Left ventricle myocardium superior (tissue), 1 donor: ENCODE measurements at places on chromosomes 2 and 18.

DNA sequence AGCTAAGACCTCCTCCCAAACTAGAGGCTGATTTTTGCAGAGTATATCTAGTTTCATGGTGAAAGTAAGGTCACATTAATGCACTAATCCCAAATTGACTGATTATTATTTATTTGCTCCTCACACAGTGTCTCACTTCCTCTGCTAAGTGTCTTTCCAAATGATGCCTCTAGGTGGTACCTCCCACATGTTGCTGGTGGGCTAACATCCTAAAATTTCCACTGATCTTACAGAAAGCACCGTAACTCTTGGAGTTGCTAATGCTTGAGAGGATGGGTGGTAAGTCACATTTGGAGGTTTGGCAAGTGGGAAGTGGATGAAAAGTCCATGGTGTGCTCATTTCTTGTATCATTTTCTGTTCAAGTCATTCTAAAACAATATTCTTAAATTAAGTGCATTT, 428.7 kb upstream of the GYPC start:
- DNase-seq: no peak

DNA sequence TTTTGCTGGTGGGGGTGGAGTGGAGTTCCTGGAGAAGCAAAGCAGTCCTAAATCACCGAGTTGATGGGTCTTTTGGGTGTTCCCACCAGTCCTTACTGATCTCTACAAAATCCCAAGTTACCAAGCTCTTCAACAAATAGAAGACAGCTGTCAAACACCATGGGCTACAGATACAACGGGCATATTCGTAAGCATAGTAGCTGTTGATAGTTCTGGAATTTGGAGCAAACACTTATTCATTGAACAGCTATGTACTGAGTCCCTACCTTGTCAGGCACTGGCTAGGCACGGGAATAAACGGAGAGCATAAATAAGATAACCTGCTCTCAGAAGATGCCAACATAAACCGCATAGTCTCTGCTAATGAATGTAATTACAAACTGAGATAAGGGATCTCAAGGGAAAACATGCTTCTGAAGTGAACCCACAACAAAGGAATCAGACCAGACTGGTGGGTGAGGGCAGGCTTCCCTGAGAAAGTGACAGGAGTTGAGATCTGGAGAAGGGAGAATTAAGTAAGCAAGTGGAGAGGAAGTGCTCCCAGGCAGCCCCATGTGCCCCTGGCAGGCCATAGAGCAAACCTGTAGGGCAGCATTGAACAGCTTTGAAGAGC, 947 bp upstream of the ANKRD44 start:
- no peak for DNase-seq

- no peak for DNase-seq
These were observed 26.2 kb downstream of the MGAT4A start for GRCh38 chr2:98704499-98705332.

DNA sequence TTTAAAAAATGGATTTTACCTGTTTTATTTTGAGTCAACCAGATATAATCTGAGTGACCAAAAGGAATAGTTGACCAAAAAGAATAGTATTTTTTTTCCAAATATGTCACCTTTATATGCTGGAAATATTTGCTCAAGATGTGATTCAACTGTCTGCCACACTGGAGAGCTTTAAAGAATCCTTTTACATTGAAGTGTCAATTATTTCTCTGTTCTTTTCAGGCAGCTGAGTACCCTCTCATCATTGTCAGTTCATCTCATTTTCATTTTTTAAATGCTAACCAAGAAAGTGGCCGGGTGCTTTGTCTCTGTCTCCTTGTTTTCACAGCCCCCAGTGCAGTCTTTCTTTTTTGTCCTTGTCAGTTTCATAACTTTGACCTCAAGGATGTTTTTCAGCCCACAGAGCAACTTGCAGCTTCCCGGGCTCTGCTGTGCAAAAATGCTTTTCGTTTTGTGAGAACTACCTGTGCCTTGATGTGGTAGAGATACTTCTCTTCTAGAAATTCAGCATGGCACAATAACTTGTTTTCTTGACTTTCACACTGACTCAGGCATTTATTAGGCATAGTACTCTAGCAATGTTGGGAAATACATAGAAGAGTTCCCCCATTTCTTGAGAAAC, 23.4 kb upstream of the CERS6 start:
- DNase-seq: no peak

DNA sequence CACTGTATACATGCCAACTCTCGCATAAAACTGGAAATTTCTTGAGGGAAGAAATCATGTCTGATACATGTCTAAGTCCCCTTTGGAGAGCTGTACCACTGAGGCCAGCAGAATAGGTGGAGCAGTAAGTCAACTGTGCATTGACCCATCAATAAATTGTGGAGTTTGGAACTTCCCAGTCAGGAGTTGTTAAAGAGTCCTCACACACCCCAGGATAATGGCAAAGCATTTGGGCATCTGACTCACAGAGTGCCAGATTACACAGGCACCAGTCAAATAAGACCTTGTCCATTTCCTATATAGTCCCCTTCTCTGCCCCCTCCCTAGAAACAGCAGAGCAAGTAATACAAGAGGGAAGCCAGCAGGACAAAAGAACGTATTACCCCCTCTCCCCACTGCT, 10.4 kb downstream of the VSNL1 start:
- DNase-seq: no peak

- DNase-seq: no peak
These were observed 48.9 kb downstream of the FSIP2 start for GRCh38 chr2:185787227-185788145.

GRCh38 chr2:232767866-232768265, 8.5 kb downstream of the KCNJ13 start:
- DNase-seq: no peak

GRCh38 chr2:35114765-35115164, 1240.8 kb upstream of the CRIM1 start:
- no peak for DNase-seq

DNA sequence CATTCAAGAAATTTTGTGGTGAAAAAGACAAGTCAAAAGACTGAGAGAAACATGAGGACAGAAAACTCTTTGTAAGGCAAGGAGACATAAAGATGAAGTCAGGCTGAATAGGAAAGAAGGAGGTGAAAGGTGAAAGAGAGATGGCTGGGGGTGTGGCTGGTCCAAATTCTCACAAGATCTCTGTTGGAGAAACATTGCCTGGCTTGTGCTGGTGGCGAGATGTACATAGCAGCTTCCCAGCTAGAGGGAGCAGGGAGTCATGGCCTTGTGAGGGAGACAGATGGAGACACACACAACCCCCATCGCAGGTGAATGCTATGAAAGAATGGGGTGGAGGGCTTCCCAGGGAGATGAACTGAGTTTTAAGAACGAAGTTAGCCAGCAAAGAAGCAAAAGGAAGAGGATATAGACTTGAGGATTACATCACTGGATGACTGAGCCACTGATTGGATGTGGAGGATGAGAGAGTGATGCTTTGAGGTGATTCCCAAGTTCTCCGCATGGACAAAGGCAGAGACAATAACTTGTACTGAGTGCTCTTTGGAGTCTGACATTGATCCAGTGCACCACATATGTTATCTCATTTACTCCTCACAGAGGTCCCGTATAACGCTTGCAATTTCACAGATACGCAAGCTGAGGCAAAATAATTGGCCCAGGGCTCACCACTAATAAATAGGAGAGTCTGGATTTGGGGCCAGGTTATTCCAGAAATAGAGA, 3.7 kb upstream of the EMX1 start:
- DNase-seq: no peak

- DNase-seq: no peak
These were observed 28.7 kb downstream of the MTERF4 start for GRCh38 chr2:241073166-241074064.

DNA sequence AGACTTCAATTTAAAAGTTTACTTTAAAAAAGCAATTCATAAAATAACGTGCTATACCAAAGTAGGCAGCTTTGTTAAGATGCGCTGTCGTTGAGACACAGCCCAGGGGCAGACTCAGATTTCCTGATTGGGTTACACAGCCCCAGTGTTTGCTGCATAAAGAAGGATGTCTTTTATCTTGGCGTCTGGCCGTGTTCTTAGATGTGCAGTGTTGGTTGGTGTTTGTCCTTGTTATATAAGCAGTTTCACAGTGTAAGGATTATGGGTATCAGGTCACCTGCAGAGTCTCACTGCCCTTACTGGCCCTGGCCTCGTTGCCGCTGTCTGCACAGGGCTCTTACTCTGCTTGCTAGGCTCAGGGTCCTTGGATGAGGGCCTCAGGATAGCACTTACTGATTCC, 108.5 kb downstream of the WDSUB1 start:
- no peak for DNase-seq

GRCh38 chr2:38073211-38074057, 2.5 kb downstream of the CYP1B1 start:
- DNase-seq: peak; percentile 57

GRCh38 chr2:36615222-36615621, 17.3 kb upstream of the FEZ2 start:
- no peak for DNase-seq

- no peak for DNase-seq
These were observed 190.2 kb downstream of the IKZF2 start for GRCh38 chr2:212961255-212961654.

DNA sequence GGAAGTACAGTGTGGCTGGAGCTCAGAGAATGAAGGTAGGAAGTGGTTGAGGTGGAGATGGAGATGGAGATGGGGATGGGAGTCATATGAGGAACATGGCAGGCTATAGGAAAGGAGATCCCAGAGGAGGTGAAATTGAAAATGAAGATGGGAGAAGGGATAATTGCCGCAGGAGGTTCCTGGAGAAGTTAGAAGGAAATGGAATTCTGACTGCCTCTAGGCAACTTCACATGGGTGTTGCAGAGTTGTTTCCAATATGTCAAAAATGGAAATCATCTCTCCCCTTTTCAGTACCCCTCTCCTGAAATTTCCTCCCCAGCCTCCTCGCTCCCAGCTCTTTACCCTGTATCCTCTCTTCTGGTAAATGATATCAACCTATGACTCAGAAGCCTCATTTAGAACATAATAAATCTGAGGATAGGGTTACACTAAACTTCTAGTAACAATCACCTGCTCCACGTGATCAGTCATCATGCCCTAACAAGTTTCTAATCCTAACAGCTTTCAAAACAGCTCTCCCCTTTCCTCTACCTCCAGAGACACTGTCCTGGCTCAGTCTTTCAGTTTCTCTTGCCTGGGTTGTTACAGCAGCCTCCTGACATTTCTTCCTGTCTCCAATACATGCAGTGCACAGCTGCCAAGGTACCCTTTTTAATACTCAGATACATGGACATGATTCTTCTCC, 201.9 kb upstream of the RBMS1 start:
- no peak for DNase-seq

DNA sequence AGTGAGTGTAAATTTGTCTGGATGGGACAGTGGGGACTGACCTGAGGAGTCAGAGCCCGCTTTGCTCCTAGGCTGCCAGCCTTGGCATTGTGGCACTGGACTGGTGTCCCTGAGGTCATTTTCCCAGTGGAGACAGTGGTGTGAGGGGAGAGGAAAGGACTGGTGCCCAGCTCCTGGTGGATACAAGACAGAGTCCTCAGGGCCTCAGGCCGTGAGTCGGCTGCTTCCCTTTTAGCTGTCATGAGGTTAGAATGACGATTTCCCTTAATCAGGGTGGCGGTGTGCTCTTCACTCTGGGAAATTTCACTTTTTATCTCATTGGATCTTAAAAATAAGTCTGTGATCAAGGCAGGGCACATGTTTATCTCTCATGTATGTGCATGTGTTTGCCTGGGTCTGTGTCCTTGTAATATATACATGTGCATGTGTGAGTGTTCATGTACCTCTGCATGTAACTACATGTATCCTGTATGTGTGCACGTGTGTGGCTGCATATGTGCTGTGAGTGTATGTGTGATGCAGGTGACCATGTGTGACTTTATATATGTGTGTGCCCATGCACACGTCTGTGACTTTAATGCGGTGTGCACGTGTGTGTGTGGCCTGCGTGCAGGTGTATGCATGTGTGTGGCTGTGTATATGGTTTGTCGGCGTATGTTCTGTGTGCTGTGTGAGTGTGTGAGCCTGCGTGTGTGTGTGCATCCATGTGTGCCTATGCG, 55.7 kb downstream of the GLI2 start:
- no peak for DNase-seq

DNA sequence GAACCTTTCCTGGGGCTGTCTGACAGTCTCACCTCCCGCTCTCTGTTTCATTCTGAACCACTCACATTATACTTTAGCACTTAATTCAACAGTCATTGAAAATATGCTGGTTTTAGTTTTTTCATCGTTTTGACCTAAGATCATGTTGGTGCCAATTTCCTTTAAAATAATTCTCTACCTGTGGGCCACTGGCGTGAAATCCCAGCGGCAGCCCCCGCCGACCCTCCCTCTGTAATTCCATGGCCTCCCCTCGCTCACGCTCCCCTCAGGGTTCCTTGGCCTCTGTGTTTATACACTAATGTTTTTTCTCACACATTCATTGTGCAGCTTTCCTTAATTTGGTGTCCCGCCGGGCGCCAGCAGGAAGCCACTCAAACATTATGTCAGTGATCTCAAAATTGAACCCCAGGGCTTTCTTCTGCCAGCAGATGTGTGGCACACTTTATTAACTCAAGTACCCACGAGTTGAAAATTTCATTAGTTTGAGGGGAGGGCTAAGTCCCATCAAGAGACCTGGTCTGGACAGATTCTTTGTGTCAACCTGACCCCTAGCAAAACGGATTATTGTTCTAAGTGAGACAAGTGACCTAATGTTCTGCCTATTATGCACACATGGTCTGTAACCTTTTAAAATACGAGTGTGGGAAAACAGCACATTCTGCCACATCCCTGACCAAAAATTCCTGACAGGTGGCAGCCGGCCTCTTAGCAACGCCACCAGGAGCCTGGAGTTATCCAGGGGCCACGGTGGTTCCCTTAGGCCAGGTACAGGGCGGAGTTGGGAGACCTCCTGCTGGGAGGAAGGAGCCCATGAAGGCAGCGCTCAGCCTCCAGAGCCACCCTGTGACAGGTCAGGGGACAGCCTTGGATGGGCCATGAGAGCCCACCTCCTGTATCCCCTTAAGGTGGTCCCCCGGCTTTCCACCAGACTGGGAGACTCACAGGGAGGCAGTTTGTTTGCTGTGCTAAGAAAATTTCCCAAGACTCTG, 53.1 kb downstream of the APOB start:
- DNase-seq: no peak

- DNase-seq: peak; percentile 90
These were observed 56.5 kb upstream of the TTC39C start for GRCh38 chr18:23958036-23958435.

- no peak for DNase-seq
These were observed 74.2 kb upstream of the KLF7 start for GRCh38 chr2:207239754-207240494.

DNA sequence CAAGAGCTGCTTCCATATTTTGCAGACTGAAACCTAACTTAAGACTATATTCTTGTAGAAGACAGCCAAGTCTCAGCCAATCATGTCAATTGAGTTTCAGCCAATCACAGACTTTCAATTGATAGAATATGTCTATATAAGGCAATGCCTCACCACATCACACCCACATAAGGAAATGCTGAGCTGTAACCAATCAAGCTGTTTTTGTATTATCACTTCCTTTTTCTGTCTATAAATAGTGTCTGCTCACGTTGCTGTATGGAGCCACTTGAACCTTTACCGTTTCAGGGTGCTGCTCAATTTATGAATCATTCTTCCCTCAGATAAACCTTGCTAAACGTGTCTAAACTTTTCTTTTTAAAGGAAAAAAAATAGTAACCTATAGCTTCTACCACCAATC, 1554.4 kb upstream of the LRRTM1 start:
- DNase-seq: no peak

GRCh38 chr2:165827016-165827920, 33.2 kb upstream of the GALNT3 start:
- DNase-seq: no peak

- DNase-seq: no peak
These were observed 115.5 kb upstream of the GLI2 start for GRCh38 chr2:120620025-120620793.

GRCh38 chr2:174333017-174333371, 1.8 kb upstream of the SP9 start:
- no peak for DNase-seq
